ENCODE measurements at places on chromosomes 12 and 14.

GRCh38 chr14:63770187-63770807, 42.4 kb upstream of the SGPP1 start:
- peak; percentile 3 for DNase-seq

DNA sequence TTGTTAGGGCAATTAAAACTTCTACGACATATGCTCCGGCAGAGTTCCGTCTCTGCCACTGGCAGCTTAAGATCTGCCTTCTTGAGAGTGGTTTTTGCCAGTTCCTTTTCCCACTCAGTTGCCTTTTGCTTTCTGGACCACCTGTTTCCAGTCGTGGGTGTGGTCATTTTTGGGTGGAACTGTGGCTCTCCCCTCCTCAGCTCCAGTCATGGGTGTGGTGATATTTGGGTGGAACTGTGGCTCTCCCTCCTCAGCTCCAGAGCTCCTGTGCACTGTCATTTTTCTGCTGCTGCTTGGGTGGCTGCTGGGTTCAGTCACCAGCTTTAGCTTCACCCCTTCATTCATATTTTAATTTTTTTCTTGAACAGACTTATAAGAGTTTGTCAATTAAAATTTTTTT, 25.3 kb downstream of the WDR20 start:
- DNase-seq = no peak

DNA sequence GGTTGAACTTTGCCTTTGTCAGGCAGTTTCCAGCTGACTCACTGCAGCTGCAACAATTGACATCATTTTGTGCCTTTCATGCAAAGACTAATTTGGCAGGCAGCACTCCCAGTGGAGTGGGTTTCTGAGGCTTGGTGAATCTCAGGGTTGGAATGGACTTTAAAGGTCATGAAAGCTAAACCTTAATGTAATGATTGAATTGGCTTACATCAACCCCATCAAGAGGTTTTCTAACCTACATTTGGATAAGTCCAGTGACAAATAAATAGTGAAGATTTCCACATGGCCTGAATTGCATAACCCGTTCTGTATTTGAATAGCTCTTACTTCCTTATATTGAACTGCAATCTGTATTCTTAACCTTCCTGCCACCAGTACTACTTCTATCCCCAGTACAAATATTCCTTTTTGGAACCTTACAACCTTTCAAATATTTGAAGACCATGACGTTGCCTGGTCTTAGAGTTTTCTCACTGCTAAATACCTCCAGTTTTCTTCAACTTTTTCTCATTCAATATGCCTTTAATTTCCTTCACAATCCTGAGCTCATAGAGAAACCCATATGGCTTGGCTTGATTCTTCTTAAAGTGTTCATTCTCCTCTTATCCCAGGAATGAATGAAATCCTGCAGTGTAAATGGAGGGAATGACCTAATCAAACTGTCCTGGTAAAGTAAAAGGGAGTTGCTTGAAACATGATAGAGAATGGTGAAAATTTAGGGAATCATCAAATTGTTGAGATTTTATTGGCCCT, 168.1 kb upstream of the NOVA1 start:
- DNase-seq = no peak

DNA sequence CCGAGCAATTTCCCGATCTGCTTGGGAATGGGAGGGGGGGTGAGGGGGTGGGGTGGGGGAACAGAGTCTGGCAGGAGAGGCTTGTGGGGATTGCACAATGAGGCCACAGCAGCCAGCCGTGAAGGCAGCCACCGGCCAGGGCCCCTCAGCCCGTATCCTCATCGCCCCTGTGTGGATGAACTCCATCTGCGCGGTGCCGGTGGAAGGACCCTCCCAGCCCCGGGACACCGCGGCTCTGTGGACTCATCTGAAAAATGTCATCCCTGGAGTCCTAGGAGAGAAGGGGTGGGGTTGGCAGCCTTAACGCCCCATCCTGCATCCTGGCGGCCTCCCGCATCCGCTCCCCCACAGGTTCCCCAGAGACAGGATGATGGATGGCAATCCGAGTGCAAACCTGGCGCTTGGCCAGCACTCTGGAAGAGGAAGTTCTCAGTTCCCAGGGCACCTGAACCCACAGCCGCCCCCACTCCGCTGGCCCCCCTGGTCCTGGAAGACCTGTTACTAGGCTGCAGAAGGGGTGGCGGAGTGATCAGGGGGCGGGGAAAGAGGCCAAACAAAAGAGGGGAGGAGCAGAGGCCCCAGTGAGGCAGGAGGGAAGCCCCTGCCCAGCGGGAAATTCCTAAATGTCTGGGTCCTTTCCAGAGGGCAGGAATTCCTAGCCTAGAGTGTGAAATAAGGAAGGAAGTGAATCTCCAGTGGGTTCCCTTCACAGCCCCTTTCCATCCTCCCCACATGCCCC, 1.2 kb upstream of the TNFAIP2 start:
- no peak for DNase-seq

GRCh38 chr12:105765053-105766014, 373.4 kb downstream of the NUAK1 start:
- DNase-seq = no peak

DNA sequence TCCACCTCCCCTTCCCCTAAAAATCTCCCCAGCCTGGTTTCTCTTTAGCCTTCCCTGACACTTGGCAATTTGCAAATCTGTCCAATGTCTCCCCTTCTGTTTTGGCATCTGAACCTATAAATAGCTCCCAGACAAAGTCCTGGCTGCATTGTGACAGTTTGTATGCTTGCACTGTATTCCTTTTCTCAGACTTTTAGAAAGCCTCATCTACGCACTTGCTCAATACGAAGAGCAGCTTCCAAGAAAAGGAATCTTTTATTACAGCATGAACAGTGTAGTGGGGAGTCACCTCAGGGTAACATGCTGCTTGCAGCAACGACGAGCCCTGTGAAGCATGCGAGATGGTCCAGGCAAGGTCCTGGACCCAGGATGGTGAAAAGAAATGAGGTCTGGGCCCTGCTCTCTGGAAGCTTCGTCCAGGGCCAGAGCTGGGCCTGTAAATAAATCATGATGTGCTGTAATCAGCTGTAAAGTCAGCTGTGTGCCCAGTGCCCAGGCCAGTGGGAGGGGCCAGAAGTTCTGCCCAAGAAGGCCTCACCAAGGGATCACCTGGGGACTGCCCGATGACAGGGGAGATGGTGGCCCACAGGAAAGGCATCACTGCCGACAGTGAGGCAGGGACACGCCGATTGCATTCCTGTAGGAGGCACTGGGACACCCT, 88.3 kb downstream of the RIN3 start:
- no peak for DNase-seq

DNA sequence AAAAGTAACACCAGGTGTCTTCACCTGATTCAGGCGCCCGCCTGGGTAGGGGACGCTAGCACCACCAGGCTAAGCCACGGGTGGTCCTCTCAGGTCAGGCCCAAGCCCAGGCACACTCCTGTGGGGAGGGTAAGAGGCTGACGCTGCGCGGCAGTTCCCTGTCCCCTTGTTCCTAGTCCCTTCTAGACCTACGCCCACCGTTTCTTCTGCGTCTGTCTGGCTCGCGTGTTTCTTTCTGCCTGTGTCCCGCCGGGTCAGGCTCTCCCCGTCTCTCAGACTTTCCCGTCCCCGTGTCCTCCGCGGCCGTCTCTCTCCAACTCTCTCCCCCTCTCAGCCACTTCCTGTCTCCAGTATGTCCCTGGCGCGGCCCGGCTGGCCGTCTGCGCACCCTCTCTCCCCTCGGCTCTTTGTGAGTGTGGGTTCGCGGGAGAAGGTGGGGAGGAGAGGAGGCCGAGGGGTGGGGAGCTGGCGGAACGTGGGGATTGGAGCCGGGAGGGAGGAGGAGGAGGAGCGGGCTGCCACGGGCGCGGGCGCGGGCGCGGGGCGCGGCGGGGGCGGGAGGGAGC, 3.1 kb upstream of the TNS2 start:
- DNase-seq = no peak

- DNase-seq = no peak
Measured at GRCh38 chr12:87660987-87661774, 368.0 kb downstream of the C12orf50 start.

DNA sequence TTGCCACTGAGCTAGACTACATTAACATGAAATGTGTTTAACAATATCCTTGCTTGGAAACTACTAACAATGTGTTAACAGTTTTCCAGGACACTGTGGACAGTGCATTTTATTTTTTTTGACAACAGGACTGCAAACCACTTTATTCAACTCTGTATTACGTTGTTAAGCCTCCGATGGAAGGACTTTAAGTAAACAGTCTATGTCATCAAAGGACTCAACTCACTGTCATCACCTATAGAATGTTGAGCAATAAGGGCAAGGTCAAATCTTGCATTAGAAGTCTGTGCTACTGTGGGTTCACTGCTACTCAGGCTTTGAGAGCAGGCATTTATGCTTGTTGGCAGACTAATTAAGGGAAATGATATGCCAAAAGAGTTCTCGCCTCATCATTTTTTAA, 483.7 kb downstream of the FLRT2 start:
- no peak for DNase-seq

GRCh38 chr12:42382013-42382696, 56.2 kb downstream of the PPHLN1 start:
- DNase-seq = no peak

GRCh38 chr12:67909681-67910080, 79.6 kb upstream of the IFNG-AS1 start:
- no peak for DNase-seq

All from activated CD8-positive, alpha-beta memory T cell treated with anti-CD3 and anti-CD28 coated beads for 1 hour (primary cell).